Neuronal stem cell (in vitro differentiated cells): ENCODE measurements at places on chromosomes 16 and 17.

DNA sequence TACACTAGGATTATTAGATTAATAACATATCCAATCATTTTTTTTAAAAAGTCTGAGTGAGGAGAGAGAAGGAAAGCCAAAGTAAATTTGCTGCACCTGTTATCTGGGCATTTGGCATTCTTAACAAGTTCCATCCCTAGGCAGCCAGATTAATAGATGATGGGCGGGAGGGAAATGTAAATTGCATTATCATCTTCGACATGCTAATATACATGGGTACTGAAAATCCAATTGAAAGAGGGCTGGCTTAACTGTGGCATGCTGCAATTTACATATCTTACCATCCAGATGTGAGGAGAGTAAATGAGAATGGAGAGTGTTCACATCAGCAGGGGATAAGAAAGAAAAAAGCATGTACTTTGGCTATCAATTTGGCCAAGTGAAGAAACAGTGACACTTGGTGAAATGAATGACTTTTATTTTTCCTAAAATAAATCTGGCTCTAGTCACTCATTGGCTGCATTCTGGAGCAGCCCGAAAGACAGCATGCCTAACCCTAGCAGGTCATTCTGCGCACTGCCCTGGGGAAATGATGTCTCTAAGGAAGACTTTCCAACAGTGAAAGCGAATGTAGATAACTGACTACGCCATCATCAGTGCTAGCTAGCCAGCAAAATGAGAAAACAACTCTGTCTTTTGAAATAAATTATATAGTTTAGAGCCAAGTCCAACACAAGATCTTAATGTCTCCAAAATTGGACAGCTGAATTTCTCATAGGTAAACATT, 57.9 kb downstream of the HYDIN start:
- DNase-seq = no peak

- DNase-seq = no peak
Observed at GRCh38 chr16:77745972-77746371, 23.7 kb downstream of the NUDT7 start.

GRCh38 chr17:77009877-77010276, 130.9 kb upstream of the SEC14L1 start:
- no peak for DNase-seq

- no peak for DNase-seq
Observed at GRCh38 chr16:16071631-16072244, 122.3 kb downstream of the ABCC1 start.

DNA sequence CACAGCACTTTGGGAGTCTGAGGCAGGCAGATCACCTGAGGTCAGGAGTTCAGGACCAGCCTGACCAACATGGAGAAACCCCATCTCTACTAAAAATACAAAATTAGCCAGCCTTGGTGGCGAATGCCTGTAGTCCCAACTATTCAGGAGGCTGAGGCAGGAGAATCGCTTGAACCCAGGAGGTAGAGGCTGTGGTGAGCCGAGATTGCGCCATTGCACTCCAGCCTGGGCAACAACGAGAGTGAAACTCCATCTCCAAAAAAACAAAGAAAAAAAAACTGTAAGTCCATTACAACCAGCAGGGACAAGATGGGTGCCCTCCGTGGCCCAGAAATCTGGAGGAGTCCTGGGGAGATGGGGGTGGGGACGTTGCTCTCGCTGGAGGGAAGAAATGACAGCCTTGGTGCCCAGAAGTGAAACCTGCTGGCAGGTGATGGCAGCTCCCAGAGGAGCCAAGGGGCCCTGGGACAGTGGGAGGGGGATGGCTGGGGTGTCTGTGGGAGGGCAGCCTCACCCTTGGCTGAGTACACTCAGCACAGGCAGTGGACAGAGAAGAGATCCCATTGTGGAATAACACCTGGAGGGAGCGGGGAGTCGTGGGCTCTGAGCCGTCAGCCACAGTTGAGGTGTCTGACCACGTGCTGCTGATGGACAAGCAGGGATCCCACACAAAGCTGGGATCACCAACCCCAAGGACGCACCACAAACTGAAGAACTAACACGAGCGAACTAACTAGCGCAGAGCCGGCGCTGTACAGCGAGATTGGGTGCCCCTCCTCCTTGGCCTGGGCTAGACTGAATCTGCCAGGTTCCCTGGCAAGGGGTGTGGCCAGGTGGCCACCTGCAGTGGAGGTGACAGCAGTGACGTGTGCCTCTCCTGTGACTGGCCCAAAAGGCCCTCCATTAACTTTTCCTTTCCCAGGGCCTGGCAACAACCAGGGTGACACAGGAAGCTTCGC, 46.9 kb upstream of the BAHCC1 start:
- no peak for DNase-seq

GRCh38 chr16:56797861-56798260, 67.1 kb upstream of the SLC12A3 start:
- no peak for DNase-seq

GRCh38 chr16:9055661-9056060, 35.8 kb upstream of the HAPSTR1 start:
- DNase-seq = no peak

DNA sequence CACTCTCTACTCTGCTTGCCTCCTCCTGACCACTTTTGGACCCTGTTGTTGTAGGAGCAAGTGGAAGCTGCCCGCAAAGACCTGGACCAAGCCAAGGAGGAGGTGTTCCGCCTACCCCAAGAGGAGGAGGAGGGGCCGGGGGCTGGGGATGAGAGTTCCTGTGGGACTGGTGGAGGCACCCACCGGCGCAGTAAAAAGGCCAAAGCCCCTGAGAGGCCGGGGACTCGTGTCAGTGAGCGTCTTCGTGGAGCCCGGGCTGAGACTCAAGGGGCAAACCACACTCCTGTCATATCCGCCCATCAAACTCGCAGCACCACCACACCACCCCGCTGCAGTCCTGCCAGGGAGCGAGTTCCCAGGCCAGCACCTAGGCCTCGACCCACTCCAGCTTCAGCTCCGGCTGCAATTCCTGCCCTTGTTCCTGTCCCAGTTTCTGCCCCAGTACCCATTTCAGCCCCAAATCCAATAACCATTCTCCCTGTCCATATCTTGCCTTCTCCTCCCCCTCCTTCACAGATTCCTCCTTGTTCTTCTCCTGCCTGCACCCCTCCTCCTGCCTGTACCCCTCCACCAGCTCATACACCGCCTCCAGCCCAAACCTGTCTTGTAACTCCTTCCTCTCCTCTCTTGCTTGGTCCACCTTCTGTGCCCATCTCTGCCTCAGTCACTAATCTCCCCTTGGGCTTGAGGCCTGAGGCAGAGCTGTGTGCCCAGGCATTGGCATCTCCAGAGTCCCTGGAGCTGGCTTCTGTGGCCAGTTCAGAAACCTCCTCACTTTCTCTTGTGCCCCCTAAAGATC, 11.0 kb upstream of the PHKG2 start:
- no peak for DNase-seq

GRCh38 chr17:14092808-14093207, 23.5 kb downstream of the COX10 start:
- no peak for DNase-seq

- no peak for DNase-seq
Observed at GRCh38 chr16:52528393-52529065, 18.4 kb downstream of the TOX3 start.

DNA sequence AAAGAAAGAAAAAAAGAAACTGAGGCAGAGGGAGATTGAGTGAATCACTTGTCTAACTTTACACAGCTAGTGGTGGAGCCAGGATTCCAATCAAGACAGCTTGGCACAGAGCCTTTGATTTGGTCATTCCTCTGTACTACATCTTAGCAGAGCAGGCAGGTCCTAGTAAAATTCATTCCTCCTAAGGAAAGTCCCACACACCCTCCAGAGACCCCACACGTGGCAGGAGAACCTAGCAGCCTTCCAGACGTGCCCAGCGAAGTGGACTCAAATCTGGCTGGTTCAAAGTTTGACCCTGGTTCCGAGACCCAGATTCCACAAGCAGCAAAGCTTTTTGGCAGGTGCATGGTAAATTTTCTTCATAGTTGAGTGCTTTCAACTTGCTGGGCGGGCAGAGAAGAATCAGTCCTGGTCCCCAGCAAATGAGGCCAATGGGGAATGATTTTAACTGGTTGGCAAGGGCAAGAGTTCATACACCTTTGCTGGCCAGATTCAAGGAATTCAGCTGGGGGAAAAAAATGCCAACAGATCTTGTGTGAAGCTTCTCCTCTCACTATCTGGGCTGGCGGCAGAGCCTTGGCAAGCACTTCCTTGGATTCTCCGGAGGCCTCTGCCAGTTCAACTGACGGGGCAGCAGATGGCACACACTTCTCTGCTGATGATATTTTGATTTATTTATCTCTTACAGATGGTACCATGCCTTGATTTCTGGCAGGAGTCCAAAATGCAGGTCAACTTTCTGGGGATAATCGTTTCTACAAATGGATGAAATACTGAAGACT, 82.4 kb downstream of the GSG1L start:
- DNase-seq = no peak

DNA sequence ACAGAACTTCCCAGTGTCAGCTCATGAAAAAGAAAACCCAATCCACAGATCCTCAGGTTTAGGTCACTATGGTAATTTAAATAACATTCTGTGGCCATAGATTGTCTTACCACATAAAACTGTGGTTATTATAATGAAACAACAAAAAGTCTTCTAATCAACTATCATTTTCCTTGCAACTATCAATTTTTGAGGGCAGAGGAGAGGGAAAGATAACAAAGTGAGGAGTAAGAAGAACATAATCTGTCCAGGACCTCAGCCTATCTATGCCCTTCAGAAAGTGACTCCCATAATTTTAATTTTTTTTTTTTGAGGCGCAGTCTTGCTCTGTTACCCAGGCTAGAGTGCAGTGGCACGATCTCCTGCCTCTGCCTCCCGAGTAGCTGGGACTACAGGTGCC, 4.0 kb upstream of the GGNBP2 start:
- no peak for DNase-seq

DNA sequence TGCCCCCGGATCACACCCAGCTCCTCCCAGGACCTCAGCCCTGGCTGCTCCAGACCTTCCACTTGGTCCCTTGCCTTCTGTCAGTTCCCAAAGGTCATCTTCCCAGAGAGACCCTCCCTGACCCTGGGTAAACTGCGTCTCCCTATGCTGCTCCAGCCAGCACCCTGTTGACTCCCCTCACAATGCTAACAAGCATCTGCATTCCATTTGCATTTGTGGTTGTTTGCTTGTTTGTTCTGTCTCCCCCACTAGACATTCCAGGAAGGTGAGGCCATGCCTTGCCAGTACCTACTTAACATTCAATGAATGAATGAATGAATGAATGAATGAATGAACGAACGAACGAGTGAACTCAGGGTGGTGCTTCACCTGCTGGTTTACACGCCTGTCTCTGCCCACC, 171.2 kb downstream of the WSCD1 start:
- DNase-seq = no peak

GRCh38 chr17:46766493-46767491, 51.7 kb downstream of the WNT3 start:
- DNase-seq = no peak
